Activated CD4-positive, alpha-beta T cell treated with anti-CD3 and anti-CD28 coated beads, Interleukin-2, amount 50 U/mL, for 16 hours (primary cell): ENCODE measurements at places on chromosomes 5 and 9.

DNA sequence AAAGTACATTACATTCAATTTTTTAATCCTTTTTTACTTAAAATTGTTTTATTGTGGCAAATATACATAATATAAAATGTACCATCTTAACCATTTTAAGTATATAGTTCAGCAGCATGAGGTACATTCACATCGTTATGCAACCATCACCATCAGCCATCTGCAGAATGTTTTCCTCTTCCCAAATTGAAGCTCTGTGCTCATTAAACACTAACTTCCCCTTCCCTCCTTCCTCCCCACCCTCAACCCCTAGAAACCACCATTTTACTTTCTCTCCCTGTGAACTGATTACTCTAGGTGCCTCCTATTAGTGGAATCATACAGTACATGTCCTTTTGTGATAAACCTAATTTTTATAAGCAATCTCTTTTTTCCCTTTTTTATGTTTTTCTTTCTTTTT, 15.6 kb downstream of the TEX53 start:
- no peak for DNase-seq

GRCh38 chr9:22088053-22088716, 79.1 kb upstream of the CDKN2B start:
- no peak for DNase-seq

- DNase-seq = no peak
These were observed 67.1 kb downstream of the ADAMTS12 start for GRCh38 chr5:33824516-33825195.

DNA sequence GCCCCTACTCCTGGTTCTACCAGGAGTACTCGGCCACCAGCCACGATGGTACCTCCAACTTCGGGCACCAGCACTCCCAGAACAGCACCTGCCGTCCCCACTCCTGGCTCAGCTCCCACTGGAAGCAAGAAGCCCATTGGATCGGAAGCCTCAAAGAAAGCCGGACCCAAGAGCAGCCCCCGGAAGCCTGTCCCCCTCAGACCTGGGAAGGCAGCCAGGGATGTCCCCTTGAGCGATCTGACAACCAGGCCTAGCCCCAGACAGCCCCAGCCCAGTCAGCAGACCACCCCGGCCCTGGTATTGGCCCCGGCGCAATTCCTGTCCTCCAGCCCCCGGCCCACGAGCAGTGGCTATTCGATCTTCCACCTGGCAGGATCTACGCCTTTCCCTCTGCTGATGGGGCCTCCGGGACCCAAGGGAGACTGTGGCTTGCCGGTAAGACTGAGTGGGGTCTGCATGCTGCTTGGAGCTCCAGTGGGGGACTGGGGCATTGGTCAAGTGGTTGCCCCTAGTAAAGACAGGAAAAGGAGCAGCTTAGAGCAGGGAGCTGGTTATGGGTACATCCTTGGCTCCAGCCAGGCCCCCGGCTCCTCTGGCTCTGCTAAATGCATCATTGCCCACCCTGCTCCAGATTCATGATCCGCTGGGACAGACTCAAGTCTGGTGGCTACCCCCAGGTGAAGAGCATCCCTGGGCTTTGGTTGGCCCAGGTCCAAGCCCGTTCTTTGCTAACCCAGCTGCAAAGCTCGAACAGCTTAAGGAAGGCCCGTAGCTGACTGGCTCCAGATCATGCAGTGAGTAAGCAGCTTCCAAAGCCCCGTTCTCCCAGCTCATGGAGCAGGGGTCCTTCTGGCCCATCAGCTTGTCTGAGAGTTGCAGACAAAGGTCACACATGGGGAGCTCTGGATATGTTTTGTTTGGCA, 14.0 kb downstream of the COL27A1 start:
- no peak for DNase-seq

DNA sequence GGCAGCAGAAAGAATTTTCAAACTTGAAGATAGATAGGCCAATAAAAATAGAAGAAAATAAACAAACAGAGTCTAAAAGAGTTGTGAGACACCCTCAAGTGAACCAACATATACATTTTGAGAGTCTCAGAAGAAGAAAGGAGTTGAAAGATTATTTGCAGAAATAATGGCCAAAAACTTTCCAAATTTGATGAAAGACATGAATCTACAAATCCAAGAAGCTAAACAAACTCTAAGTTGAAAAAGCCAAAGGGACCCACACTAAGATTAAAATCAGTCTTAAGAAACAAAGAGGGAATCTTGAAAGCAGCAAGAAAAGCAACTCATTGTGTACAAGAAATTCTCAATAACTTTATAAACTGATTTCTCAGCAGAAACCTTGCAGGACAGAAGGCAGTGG, 137.0 kb downstream of the SAXO1 start:
- no peak for DNase-seq

DNA sequence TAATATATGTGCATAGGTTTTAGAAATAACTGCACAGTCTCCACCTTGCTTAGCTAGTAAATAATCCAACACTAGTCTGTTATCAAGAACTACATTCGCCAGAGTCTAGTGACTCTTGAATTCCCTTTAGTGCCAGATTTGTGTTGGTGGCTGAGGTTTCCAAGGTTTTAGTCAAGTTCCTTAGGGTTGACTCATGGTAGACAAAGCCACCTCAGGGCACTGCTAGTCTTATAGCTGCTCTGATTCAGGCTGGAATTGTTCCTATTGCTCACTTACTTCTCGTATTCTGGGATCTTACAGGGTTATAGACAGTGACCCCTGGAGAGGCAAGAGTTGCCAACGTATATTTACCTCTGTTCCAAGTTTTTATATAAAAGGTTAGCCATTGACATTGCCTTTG, 1369.8 kb upstream of the CDH9 start:
- no peak for DNase-seq

GRCh38 chr5:111673891-111674626, 82.9 kb downstream of the NREP start:
- no peak for DNase-seq

DNA sequence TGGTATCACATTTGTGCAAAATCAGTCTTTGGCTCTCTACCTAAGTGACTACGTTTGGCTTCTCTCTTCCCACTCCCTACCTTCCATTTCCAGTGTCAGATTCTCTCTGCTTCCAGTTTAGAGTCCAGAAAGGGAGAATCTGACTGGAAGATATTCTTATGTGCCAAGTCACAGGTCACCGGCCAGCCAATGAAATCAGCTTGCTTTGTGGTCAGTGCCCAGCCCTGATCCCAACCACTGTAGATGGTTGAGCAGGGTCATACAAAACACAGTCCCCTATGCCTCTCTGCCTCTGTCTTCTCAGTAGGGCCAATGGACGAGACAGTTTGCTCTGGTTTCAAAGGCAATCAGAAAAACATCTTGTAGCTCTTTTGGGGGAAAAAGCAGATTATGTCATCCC, 15.6 kb upstream of the EPB41L4B start:
- DNase-seq = no peak

- peak; percentile 16 for DNase-seq
These were observed 192.9 kb downstream of the CRB2 start for GRCh38 chr9:123548741-123549545.

DNA sequence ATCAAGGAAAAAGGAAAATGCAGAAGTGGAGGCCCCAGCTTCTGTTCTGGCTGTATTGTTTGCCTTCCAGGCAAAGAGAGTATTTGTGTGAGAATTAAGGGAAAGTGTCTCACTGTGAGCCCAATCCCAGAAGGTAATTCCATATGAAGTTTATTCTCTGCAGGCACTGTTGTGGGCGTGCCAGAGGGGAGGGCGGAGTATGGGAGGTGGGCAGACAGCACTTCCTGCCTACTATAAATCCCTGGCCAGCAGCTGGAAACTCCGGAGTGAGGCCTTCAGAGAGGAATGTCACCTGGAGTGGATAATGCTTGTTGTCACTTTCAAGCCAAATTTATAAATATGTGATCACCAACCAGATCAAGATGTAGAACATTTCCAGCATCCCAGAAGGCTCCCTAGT, 209.5 kb downstream of the ARHGAP26 start:
- DNase-seq = no peak

GRCh38 chr5:115458416-115458815, 86.2 kb downstream of the FEM1C start:
- DNase-seq = no peak

DNA sequence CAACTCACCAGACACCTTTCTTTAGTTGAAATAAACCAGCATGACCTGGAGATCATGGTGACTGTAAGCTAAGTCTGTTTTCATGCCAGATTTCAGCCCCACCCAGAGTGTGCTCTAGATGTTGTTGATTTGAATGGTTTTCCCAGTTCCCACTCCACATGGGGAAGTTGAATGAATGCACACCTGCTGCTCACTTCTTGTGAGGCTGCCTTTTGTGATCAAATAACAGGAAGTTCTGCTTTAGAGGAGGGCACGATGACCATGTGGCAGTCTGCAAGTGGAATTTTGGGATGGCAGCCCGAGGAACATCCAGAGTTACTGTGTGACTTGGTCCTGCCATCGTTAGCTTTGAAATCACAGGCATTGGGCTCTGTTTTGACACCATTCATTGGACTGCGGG, 18.7 kb downstream of the SLC46A2 start:
- DNase-seq = no peak
